ENCODE measurements at places on chromosomes 13 and 19.

DNA sequence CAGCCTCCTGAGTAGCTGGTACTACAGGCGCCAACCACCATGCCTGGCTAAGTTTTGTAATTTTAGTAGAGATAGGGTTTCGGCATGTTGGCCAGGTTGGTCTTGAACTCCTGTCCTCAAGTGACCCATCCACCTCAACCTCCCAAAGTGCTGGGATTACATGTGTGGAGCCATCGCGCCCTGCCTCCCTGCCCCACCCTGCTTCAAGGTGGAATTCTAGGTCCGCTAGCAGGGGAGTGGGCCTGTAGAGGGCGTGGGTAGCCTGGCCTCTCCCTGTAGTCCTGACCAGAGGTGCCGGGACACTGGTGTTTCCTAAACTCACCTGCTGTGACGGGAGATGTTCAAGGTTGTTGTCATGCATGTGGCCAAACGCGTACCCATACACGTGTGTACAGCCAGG, 398 bp downstream of the SLC25A41 start:
- DNase-seq: no peak

- DNase-seq: peak; percentile 1
Measured at GRCh38 chr13:49246850-49247642, 679 bp upstream of the CDADC1 start.

DNA sequence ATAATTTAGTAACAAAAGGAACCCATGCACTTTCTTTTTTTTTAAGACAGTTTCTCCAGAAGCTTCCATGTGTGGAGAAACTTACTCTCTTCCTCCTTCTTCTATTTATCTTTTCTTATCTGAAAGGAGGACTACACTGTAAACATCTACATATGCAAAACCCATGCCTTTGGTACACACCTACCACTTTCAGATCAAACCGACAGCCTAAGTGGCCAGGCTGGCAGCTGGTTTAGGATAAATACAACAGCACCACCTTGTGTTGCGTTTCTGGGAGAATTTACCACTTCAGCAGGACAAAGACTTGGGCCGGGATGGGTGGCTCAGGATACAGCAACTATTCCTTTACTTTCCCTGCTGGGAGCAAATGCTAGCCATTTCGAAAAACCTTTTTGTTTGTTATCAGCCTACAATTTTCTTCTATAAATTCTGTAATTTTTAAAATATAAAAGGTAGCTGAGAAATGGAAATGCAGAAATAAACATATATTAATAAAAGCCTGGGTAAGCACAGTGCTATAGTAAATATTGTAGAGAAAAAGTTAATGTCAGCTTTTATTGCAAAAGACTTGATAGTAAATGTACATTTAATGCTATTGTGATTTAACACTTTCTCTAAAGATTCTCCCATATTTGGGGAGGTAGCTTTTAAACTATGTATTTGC, 94.0 kb upstream of the RFC3 start:
- DNase-seq: peak; percentile 78

DNA sequence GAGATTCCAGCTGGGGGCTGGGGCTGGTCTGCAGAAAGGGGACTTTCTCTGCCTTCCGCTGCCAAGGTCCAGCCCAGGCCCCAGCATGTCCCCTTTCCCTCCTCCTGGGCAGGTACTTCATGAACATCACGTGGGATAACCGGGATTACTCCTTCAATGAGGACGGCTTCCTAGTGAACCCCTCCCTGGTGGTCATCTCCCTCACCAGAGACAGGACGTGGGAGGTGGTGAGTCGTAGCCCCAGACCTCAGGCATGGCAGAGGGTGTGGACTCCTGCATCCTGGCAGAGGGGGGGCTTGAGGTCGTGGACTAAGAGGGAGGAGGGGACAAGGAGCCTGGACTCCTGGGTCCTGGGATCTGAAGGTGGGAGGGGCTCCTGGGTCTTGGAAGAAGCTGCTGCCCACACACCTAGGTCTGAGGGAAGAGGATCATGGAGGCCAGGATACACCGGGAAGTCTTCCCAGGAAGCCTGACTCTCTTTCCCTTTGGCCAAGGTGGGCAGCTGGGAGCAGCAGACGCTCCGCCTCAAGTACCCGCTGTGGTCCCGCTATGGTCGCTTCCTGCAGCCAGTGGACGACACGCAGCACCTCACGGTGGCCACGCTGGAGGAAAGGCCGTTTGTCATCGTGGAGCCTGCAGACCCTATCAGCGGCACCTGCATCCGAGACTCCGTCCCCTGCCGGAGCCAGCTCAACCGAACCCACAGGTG, 20.6 kb downstream of the GRIN2D start:
- no peak for DNase-seq

GRCh38 chr13:25001476-25002206, 94.3 kb upstream of the PABPC3 start:
- no peak for DNase-seq

- no peak for DNase-seq
Measured at GRCh38 chr19:10112895-10113591, 1.6 kb downstream of the P2RY11 start.

GRCh38 chr19:41799444-41800000, 3.1 kb downstream of the CEACAM3 start:
- peak; percentile 58 for DNase-seq

DNA sequence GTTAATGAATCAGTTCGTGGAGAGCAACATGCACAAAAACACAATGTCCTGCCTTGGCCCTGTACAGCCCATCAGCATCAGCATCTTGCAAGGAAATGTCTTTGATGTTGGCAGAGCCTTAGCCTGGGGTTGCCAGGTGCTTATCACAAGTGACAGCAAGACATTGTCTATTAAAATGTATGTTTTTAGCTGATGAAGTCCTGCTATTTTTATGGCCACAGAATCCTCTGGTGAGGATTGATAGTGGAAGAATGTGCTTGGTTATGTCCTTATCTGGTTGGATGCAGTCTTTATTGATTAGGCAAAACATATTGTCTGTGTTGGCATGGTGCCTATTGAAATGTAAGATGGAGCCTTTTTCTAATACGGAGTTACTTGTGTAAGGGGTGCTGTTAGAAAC, 1427.0 kb upstream of the MIR17HG start:
- DNase-seq: no peak

DNA sequence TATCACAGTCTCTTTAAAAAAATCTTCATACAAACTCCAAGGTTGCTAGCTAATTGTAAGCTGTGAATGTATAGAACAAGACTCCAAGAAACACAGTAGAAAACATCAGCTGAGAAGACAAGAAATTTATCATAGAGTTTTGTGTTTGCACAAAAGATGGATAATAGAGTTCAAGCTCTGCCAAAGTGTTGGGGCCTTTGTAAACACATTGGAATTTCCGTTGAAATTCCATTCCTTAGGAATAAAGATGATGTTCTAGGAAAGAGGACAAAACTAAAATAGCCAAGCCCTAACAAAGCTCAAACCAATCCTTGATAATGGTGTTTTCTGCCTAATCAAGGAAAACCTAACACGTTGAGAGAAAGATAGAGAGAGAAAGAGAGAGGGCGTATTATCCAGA, 20.6 kb downstream of the LRRC63 start:
- DNase-seq: no peak

GRCh38 chr13:110511509-110512181, 49.9 kb downstream of the RAB20 start:
- DNase-seq: no peak

DNA sequence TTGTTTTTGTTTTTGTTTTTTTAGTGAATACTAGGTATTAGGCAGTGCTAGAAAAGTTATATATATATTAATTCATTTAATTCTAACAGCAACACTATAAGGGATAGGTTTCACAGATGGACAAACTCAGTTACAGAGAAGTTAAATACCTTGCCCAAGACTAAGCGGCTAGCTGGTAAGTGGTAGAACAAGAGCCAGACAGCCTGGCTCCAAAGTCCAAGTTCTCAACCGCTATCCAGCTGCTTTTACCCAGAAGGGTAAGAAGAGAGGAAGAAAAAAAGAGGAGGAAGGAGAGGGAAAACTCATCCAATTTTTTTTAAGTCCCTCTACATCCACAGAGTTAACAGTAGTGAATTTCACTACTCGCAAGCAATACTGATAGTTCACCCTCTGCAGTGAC, 217.0 kb downstream of the SPRY2 start:
- no peak for DNase-seq

- peak; percentile 85 for DNase-seq
Measured at GRCh38 chr13:73708393-73708985, 425.7 kb downstream of the KLF12 start.

DNA sequence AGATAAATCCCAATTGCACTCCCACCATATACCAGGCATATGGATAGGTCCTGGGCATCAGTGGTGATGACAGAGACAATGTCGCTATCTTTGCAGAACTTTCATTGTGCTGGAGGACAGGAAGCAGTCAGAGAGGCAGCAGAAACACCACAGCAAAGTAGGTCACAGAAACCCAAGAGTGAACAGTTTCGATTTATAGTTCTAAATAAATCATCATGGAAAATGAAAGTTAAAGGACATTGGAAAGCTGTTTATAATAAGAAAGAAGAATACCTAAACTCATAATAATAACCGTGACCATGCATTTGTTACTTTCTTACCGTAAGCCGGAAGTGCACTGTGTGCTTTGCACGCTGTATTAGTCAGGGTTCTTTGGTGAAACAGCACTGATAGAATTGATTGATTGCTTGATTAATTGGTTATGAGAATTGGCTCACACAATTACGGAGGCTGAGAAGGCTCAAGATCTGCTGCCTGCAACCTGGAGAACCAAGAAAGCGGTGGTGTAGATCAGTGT, 38.9 kb downstream of the ALOX5AP start:
- no peak for DNase-seq

- peak; percentile 76 for DNase-seq
Measured at GRCh38 chr19:14556662-14557188, 15.1 kb downstream of the NDUFB7 start.

DNA sequence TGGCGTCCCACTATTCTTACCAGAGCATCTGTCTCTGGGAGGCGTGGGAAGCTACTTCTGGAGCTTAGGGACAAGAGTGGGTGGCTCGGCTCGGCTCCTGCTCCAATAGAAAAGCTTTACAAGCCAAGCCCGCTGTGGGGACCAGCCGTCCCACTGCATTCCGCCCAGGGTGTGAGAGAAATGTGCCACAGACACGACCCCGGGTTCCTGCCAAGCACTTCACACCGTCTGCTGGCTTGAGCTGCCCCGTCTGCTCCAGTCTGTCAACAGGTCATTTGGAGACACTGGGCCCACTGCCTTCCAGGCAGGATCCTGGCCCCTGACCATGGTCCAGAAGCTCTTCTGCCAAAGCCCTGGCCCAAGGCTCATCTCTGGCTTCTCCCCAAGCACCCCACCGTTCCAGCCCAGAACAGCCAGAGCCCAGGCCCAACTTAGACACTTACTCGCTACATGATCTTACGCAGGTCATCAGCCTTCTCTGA, 6.5 kb upstream of the FKRP start:
- DNase-seq: no peak

GRCh38 chr19:16473875-16474392, 2.2 kb upstream of the EPS15L1 start:
- no peak for DNase-seq

- no peak for DNase-seq
Measured at GRCh38 chr19:3573162-3573857, 566 bp downstream of the HMG20B start.

DNA sequence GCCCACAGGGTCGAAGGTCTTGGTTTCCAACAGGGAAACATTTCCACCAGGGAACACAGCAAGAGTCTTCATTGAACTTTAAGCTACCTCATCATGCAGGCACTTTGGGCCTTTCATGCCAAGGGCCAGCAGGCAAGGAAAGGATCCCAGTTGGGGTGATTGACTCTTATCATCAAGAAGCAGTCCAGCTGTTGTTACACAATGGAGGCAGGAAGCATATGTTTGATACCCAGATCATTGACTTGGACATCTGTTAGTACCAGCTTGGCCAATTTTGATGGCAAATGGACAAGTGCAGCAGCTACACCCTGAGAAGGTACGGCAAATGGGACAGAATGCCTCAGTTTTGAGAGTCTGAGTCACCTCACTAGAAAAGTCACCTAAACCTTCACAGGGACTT, 10.9 kb upstream of the RCBTB1 start:
- no peak for DNase-seq

GRCh38 chr13:110254151-110254679, 52.7 kb downstream of the COL4A1 start:
- DNase-seq: no peak

- no peak for DNase-seq
Measured at GRCh38 chr13:50548586-50548985, 294.9 kb downstream of the DLEU7 start.

DNA sequence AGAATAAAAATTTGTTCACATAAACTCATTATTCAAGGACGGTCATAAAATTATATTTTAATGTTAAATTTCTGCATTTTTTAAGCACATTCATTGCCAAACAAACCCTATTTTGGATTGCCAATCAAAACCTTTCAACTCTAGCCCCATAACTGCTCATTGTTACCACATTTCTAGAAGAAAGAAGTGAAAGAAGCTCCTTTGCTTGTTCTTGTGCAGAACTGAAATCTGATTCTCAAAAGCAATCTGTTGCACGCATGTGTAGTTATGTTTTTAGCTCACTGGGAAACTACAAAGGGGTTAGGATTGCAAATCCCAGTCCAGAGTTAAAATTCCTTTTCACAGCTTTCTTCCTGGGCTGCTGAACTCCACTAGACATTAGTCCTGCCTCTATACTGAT, 109.5 kb upstream of the MIR17HG start:
- DNase-seq: no peak

- DNase-seq: no peak
Measured at GRCh38 chr13:45704854-45705695, 3.0 kb downstream of the CBY2 start.

GRCh38 chr13:40626977-40627376, 39.5 kb downstream of the FOXO1 start:
- DNase-seq: no peak

- no peak for DNase-seq
Measured at GRCh38 chr13:77430377-77430951, 103.6 kb upstream of the MYCBP2 start.

DNA sequence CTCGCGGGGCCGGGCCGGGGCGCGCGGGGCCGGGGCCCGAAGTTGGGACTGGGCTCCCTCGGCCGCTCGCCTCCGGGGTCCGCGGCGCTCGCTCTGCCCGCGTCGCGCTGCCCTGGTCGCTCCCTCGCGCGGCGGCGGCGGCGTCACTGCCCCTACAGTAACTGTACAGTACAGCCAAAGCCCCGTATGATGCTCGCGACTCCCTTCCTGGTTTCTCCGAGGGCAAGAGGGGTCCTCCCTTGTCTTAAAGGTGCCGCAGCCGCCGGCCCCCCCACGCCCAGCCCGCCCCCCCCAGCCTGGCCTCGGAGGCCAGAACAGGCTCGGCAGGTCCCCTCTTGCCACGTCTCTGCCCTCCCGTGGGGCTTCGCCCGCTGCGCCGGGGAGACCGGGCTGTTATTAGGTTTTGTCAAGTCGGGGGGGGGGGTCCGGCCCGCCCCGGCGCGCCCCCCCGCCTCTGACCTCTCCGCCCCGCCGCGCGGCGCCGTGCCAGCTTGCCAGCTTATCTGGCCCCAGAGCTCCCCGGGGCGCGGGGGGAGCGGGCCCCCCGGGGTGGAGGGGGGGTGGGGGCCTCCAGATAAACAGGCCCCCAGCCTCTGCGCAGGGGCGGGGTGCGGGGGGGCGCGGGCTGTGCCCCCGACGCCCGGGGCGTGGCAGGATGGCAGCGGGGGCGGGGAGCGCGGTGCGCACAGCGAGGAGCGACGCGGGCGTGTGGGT, at the start of gene ZBTB7A:
Gene ZBTB7A, minus strand, starts transcription at position 218 of the 714 bp plus-strand sequence. CDS start 11,667 bp downstream, outside the sequence.
- peak; percentile 89 for DNase-seq

All from LoVo (cell line).